Stimulated activated CD4-positive, alpha-beta T cell treated with anti-CD3 and anti-CD28 coated beads, Interleukin-4, amount 100 ng/mL, for 4 hours (primary cell): ENCODE measurements at places on chromosomes 1 and 21.

- no peak for DNase-seq
Measured at GRCh38 chr1:91559838-91560565, 59.4 kb downstream of the CDC7 start.

GRCh38 chr1:164495905-164496304 is 63.1 kb upstream of the PBX1 start:
- DNase-seq, result no peak

GRCh38 chr21:39047046-39047445 is 136.2 kb downstream of the PSMG1 start:
- no peak for DNase-seq

DNA sequence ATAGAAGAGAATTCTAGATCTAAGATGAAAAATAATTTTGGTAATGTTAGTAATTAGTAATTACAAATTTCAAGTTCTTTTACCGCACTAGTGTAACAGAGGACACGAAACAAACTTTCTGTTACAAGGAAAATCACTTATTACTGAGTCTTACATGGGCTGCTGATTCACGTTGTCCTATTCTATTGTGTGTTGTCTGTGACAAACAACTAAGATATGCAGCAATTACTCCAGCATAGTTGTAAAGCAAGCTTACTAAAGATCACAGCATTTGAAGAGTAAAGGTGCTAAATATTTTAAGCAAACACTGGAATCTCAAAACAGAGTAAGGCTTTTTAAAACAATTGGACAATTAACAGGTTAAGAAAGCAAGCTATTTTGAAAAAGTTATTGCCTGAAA is 502.3 kb downstream of the KCNT2 start:
- no peak for DNase-seq

DNA sequence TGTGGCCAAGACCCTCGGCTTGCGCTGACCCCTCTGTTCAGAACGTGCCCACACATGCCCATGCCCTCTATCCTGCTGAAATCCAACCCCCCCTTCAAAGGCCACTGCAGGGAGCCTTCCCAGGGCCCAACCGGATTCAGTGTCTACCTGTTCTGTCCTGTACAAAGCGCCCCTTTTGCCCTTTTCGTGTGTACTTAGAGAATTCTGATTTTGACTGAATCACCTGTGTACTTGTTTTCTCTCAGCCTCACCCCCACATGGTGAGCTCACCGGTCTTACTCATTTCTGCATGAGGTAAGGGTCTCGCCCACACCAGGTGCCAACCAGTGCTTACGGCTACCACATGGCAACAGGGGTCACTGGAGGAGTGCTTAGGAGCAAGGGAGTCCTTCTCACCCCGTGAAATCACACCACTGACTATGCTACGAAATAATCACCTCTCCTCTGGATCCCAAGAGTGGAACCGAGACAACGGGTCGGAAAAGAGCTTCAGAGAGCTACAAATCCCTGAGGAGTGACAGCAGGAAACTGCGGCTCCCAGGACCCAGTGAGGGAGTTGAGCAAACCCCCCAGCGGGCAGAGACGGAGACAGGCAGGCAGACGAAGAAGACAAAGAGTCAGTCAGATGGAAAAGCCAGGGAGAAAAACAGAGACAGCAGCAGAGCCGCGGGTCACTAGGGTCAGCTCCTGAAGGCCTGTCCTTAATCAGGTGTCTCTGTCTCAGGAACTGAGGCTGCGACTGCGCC is 2.1 kb upstream of the S100A2 start:
- DNase-seq, result peak; percentile 30
